SJCRH30 (cell line): ENCODE measurements at places on chromosomes 7 and 10. TPM values are rescaled to one million over a fixed set of nuclear protein-coding genes. Genes with fewer than 3 reads are reported as not detected.

The TAS2R5 gene
- 0.18 TPM in 1 of 2 replicates, not detected in the other for total RNA-seq

The OR2F1 gene
- not detected in 2 replicates for total RNA-seq

The VAX1 gene
- not detected in 2 replicates for total RNA-seq

The FFAR4 gene
- not detected in 2 replicates for total RNA-seq

- peak; percentile 40 for DNase-seq
Observed at GRCh38 chr10:19970717-19971116, 154.5 kb downstream of the PLXDC2 start.

The SPDYE2 gene
- total RNA-seq = 0.10 TPM in 1 of 2 replicates, not detected in the other

DNA sequence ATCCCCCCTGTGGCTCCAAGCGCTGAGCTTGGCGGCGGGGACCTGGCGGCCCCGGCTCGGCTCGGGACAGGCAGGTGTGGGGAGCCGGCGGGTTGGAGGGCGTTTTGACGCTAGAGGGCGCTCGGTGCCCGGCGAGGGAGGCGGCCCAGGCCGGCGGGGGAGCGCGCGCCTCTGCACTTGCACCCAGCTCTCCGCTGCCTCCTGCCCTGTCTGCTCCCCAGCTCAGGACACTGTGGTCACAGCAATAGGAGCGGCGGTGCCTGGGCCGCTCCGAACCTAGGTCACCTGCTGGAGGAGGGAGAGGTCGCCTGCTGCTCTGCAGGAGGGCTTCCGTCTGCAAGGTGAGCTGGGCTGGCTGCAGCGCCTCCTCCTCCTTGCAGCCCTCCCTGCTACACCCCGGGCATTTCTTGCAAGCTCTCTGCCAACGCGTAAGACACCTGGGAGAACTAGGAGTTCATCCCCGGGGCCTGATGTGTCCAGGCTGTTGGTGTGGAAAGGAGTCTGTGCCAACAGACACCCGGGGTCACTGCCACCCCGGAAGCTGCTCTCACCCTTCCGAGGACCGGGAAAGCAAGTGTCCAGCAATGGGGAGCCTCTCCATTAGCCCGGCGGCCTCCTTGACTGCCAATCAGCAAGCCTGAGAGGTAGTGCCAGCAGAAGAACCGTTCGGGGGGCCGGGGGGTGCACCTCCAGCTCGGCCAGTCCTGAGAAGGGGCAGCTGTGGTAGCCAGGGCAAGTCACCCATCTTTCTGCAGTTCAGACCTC lies 620.4 kb downstream of the GALNT17 start:
- peak; percentile 24 for DNase-seq

The FKBP6 gene
- total RNA-seq = not detected in 2 replicates

- DNase-seq = peak; percentile 63
Observed at GRCh38 chr7:79272066-79272669, 181.3 kb downstream of the MAGI2 start.

The GJD4 gene
- 1.2 and 1.9 TPM in 2 replicates for total RNA-seq

- DNase-seq = peak; percentile 38
Observed at GRCh38 chr10:119006451-119007210, 22.9 kb upstream of the NANOS1 start.

DNA sequence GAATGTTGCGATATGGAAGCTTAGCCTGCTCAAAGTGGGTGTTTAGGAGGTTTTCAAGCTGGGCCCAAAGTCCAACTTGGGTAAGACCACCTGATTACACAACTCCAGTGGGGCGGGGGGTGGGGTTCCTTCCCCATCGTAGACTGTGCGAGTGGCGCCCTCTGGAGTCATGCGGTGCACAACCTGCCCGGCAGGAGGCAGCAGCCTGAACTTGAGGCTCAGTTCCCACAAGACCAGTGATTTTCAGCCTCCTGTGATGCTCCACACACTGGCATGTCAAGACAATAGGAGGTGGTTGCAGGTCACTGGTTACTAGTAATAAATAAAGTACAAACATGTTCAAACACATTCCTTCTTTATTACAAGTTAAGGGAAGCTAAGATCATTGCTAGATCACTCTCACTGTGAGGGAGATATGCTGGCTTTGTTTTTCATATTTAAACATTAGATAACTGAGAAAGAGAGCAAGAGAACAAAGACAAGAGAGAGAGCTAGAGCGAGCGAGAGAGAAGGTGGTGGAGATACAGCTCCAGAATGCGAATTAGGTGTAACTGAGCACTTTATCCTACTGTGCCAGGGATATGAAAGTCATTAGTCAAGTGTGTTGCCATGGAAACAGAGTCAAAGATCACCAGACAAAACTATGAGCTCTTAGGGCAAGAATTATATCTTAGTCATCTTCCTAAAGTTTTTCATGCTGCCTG lies 97.4 kb upstream of the BMPER start:
- DNase-seq = peak; percentile 33

DNA sequence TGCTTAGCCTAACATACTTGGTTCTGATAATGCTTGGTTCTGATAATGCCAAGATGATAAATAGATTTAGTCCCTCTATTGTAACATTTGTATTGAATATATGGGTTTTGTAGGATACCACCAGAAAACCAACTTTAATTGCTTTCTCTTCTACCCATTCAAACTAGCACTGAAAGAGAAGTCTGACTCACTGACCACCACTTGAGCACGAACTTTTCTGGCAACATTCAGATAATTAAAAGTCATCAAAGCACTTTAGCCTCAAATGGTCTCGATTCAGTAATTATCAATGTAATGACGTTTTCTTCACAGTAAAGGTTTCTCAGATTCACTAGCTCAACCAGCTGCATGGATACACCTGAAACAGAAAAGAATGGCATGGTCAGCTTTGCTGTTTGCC lies 63.0 kb downstream of the HDAC9 start:
- DNase-seq = no peak

DNA sequence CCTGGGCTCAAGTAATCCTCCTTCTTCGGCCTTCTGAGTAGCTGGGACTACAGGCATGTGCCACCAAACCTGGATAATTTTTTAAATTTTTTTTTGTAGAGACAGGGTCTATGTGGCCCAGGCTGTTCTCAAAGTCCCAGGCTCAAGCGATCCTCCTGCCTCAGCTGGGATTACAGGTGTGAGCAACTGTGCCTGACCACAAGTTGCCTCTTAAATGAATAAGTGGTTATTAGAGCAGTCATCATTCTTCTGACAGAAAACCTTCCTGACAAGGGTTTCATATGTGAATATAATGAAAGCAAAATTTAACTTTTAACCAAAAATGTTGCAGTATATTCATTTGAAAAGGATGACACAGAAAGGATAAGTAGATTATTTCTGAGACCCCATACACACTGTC lies 532.5 kb downstream of the GRM8 start:
- no peak for DNase-seq

The UPK3BL1 gene
- 14.8 and 23.6 TPM in 2 replicates for total RNA-seq

DNA sequence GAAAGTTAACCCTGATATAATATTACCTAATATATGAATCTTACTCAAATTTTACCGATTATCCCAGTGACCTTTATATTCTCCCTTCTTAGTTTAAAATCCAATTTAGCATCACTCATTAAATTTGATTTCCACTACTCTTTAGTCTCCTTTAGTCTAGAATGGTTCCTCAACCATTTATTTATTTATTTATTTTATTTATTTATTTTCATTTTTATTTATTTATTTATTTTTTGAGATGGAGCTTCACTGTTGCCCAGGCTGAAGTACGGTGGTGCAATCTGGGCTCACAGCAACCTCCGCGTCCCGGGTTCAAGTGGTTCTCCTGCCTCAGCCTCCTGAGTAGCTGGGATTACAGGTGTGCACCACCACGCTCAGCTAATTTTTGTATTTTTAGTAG lies 92.8 kb downstream of the LCOR start:
- DNase-seq = no peak

- DNase-seq = no peak
Observed at GRCh38 chr10:6741541-6741941, 161.5 kb upstream of the PRKCQ start.

GRCh38 chr10:10165415-10165814 lies 852.3 kb upstream of the CELF2 start:
- DNase-seq = no peak

- DNase-seq = no peak
Observed at GRCh38 chr7:98807068-98808048, 62.5 kb downstream of the TMEM130 start.

GRCh38 chr7:148883266-148884048 lies 634 bp downstream of the EZH2 start:
- DNase-seq = peak; percentile 56

- DNase-seq = peak; percentile 74
Observed at GRCh38 chr7:129831424-129832058, 121.2 kb downstream of the UBE2H start.

- DNase-seq = no peak
Observed at GRCh38 chr7:136045992-136046391, 68.8 kb upstream of the MTPN start.

DNA sequence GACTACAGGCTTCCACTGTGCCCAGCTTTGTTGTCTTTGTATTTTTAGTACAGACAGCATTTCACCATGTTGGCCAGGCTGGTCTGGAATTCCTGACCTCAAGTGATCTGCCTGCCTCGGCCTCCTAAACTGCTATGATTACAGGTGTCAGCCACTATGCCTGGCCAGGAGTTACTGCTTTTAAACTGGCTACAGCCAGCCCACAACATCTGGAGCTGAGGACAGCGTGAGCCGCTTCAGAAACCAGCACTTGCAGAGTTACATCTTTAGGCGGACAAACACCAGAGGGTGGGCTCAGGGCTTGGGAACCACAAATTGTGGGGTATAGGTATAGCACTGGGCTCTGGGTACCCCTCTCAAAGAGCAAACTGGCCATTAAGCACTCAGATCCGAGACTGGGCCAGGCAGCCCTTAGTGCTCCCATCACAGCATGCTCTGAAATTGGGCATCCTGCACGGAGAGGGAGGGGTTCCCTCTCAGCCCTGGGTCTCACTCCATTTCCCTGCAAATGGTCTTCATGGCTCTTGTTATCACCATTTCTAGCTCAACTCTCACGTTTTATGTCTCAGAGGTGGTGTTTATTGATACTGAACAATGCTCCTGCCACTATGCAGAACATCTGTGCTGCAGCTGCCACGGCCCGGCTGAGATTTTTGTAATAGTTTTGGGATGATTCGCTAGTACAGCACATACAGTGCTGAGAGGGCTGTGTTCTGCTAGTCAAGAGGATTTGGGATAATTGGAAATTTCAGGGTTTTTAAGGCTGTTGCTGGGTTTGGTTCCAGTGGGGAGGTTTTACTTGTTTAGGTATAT lies 146.4 kb upstream of the LYZL2 start:
- DNase-seq = peak; percentile 76

The UNCX gene
- 0.08 and 0.30 TPM in 2 replicates for total RNA-seq

GRCh38 chr7:15041226-15041625 lies 138.7 kb upstream of the DGKB start:
- no peak for DNase-seq

GRCh38 chr7:46606761-46607160 lies 685.7 kb upstream of the IGFBP3 start:
- DNase-seq = no peak

The KCP gene
- 0.20 and 0.38 TPM in 2 replicates for total RNA-seq

DNA sequence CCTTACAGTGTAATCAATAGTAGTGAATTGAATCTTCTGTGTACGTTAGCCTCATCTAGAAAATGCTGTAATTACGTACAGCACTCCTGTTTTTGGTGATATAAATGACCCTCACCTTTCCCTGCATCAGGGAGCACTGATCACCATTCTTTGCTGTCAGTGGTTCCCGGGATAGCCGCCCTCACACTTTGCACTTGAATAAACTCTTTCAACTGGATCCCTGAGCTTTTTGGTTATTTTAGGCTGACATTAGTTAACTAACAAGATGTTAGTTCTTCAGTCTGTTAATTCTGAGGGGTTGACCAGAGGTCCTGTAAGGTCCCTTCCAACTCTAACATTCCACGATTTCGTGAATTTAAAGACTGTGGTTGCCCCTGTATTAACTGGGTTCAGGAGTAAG lies 23.4 kb upstream of the ZC3HAV1 start:
- DNase-seq = no peak

The PSD gene
- total RNA-seq = 0.18 and 0.26 TPM in 2 replicates

- no peak for DNase-seq
Observed at GRCh38 chr10:118115701-118116100, 69.0 kb upstream of the RAB11FIP2 start.

DNA sequence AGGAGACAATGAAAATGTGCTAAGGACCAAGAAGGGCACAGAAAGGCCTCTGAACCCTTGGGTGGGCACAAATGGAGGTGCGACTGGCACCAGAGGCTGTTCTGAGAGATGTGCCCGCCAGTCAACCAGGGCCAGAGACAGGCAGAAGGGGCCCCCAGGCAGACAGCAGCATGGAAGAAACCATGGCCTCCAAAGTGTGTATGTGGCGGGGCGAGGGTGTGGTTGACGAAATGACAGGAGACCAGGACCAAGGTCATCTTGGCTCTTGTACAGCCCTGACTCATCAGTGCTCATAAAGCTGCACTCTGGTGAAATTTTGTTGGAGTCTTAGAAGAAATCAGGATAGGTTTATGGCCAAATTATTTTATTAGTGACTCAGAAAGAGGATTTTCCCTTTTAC lies 4.0 kb upstream of the MRPS24 start:
- DNase-seq = no peak

DNA sequence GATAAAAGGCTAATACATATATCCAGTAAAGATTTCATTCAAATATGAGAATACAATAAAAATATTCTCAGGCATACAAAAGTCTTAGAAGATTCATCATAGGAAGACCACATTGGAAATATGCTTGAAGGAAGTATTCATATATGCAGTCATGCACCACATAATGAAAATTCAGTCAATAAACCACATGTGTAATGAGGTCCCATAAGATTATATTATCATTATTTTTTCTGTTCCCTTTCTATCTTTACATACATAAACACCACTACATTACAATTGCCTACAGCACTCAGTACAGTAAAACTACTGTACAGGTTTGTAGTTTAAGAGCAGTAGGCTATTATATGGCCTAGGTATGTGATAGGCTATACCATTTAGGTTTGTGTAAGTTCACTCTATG lies 111.6 kb downstream of the PRTFDC1 start:
- DNase-seq = no peak

DNA sequence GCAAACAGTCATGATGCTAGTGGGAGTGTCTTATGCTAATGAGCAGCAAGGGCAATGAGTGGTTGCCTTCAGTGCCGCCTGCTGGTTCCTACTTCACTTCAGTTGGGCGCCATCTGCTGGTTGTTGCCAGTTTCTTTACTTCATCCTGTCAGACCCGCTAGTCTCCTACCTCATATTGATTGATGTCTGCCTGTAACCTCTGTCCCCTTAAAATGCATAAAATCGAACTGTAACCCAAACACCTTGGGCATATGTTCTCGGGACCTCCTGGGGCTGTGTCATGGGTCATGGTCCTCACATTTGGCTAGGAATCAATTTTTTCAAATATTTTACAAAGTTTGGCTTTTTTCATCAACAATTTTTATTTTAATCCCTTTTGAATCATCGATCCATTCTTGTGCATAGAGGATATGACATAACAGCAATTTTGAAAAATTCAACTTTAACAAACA lies 62.8 kb upstream of the C7orf33 start:
- DNase-seq = peak; percentile 90

- no peak for DNase-seq
Observed at GRCh38 chr10:8042721-8043568, 11.5 kb upstream of the GATA3 start.

GRCh38 chr10:120950051-120950561 lies 98.9 kb downstream of the WDR11 start:
- no peak for DNase-seq

- no peak for DNase-seq
Observed at GRCh38 chr10:28137907-28138880, 139.3 kb upstream of the ODAD2 start.
